Large intestine (tissue), 12 donors: ENCODE measurements at places on chromosomes 13 and 19. TPM values are rescaled to one million over a fixed set of nuclear protein-coding genes. Genes with fewer than 3 reads are reported as not detected.

Gene PRR20A
- not detected for polyA plus RNA-seq

Gene NLRP7
- not detected for polyA plus RNA-seq

Gene ZNF536
- 5.3 TPM for polyA plus RNA-seq

Gene NLRP5
- not detected for polyA plus RNA-seq

Gene DAPK3
- polyA plus RNA-seq, result 52.9 TPM

Gene PNMA8B
- polyA plus RNA-seq, result 1.7 TPM

GRCh38 chr19:18603958-18604819, 2.4 kb downstream of the CRLF1 start:
- no peak for DNase-seq

DNA sequence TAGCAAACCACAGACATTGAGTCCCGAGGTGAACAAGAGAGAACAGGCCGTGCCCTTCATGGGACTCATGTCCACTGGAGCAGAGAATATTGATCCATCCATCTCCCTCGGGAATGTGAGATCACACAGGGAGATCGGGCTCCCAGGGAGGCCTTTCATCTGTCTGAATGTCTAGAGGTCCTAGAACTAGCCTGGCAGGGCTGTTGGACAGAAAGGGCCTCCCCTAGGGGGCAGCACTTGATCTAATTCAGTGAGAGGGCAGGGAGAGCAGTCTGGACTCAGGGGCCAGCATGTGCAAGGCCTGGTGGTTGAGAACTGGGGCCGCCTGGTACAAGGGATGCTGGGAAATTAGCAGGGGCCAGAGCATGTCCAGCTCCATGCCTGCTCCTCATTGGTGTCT, 4.3 kb downstream of the RUVBL2 start:
- no peak for DNase-seq

GRCh38 chr13:91242652-91243051, 104.8 kb upstream of the MIR17HG start:
- DNase-seq, result no peak

DNA sequence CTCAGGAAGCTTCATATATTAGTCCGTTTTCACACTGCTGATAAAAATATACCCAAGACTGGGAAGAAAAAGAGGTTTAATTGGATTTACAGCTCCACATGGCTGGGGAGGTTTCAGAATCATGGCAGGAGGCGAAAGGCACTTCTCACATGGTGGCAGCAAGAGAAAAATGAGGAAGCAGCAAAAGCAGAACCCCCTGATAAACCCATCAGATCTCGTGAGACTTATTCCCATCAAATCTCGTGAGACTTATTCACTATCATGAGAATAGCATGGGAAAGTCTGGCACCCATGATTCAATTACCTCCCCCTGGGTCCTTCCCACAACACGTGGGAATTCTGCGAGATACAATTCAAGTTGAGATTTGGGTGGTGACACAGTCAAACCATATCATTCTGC, 23.1 kb downstream of the FLT3 start:
- DNase-seq, result no peak

DNA sequence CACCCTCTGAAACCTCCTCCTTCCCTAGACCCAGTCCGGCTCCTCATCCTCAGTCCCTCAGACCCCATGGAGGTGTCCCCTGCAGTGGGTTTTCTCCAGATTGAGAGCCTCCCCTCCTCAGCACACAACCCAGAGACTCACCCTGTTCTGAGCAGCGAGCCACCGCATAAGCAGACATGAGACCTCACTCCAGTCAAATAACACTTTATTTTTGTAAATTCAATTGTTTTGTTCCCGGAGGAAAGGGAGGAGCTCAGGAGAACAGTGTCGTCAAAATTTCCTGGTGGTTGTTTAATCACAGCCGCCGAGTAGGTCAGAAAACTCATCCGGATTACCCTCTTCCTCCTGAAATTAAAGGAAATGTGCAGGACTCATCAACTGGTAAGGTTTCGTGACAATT, 57.5 kb downstream of the ERICH4 start:
- no peak for DNase-seq

- no peak for DNase-seq
Measured at GRCh38 chr13:40813667-40814454, 24.4 kb downstream of the SLC25A15 start.

DNA sequence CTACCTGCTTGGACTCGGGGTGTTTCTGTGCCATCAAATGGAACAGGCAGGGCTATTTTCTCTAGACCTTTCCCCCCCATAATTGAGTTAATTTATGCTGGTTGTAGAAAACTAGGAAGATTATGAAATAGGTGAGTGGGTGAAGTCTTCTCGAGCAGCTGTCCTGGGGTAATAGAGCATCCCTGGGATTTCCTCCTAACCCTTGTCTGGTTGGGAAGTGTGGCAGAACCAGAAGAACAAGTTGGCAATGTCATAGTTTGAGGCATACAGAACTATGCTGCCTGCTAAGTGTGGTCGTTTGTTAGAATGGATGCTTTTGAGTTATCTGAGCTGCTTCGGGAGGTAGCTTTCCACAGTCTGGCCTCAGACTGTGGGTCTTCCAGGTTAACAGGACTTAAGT, 3.7 kb downstream of the GATAD2A start:
- DNase-seq, result no peak

DNA sequence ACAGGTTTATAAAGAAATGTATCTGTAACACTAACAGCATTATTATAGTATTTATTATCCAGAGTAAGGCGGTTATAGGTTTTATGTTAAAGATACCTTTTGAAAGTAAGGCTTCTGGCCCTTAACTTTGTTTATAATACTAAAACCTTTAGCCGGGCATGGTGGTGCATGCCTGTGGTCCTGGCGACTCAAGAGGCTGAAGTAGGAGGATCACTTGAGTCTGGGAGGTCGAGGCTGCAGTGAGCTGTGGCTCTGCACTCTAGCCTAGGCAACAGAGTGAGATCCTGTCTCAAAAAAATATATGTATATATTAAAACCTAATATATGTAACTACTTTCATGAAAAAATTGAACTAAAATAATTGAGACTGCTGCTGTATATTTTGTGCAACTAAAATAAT, 98.7 kb upstream of the KLF5 start:
- DNase-seq, result no peak

DNA sequence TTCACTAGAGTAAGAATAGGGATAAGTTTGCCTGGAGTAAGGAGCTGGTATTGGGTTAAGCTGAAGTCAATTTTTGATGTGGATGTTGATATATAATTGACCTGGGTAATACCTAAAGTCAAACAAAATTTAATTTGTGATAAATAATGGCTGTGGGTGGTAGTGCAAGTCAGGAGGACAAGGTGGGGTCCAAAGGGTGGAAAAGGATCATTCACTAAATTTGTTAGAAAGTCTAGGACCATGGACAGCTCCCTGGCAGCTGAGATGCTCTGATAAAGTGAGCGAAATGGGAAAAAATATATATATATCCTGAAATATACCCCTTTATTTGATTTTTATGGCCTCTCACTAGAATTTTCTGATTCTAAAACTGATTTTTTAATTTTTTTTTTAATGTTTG, 463.5 kb downstream of the GPC6 start:
- DNase-seq, result no peak

GRCh38 chr19:20416661-20417060, 148.9 kb downstream of the ZNF737 start:
- DNase-seq, result peak; percentile 24

- no peak for DNase-seq
Measured at GRCh38 chr13:25902891-25903341, 148.9 kb downstream of the SHISA2 start.

DNA sequence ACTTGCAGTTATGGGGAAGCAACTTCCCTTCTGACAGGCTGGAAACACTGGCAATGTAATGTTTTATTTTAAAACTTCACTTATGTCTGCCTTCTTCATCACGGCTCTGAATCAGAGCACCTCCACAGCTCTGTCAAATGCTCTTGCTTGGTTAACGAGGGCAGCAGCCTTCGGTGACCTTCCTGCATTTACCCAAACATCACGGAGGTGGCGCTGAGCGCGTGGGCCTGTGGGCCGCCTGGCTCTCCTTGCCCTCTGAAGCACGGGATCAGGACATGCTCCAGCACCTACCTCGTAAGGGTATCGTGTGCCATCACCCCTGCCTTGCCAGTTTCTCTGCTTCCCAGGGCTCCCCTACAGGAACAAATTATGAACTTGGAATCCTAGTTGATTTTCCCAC, 310.0 kb downstream of the TEX29 start:
- DNase-seq, result no peak

- no peak for DNase-seq
Measured at GRCh38 chr19:33413426-33413725, 39.9 kb downstream of the CEBPG start.
